ENCODE measurements at places on chromosomes 11 and 22. TPM values are rescaled to one million over a fixed set of nuclear protein-coding genes. Genes with fewer than 3 reads are reported as not detected.

GRCh38 chr11:112972399-112973145, 11.4 kb downstream of the NCAM1 start:
- no peaks in the 10 kb centered on the region for H3K36me3 ChIP-seq
- H3K27me3 ChIP-seq, result peaks cover 3% of the 10 kb centered on the region

GRCh38 chr11:4459500-4459899, 10.4 kb downstream of the OR52K2 start:
- peaks cover 12% of the 10 kb centered on the region for H3K36me3 ChIP-seq
- H3K4me3 ChIP-seq, result peak overlapping the region; percentile 68
- H3K27ac ChIP-seq, result no peak overlapping the region
- H3K27me3 ChIP-seq, result no peaks in the 10 kb centered on the region

PDE2A gene
- total RNA-seq, result 0.50 TPM

DLG2 gene
- total RNA-seq, result 0.39 TPM

NRXN2 gene
- total RNA-seq, result 0.48 TPM

PANX3 gene
- total RNA-seq, result not detected

Measured in HFFc6 (cell line).